Breast epithelium (tissue), 4 donors: ENCODE measurements at places on chromosomes 7 and 10.

DNA sequence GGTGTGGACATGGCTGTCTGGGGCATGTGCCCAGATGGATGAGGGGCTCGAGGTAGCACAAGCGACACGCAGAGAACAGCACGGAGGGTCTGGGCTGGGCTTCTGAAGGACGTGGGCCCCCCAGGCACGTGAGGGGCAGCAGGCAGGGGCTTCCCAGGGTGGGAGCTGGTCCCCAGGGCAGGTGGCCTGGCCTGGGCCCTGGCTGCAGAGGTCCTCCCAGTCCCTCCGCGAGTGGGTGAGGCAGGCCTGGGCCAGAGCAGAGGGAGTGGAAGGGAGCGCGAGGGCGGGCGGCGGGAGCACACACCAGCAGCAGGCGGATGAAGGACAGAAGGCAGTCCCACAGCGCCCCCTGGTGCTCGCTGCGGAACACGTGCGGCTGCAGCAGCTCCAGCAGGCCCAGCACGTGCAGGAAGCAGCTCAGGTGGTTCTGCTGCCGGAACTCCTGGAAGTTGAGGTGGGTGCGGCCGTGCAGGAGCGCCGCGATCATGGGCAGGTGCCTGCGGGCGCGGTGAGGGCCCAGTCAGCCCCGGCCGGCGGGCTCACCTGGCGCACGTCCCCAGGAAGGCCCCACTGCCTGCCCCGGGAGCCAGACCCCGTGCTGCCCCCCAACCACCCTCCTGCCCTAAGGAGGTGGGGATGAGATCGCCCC is 14.7 kb upstream of the MICALL2 start:
- DNase-seq, result peak; percentile 78

DNA sequence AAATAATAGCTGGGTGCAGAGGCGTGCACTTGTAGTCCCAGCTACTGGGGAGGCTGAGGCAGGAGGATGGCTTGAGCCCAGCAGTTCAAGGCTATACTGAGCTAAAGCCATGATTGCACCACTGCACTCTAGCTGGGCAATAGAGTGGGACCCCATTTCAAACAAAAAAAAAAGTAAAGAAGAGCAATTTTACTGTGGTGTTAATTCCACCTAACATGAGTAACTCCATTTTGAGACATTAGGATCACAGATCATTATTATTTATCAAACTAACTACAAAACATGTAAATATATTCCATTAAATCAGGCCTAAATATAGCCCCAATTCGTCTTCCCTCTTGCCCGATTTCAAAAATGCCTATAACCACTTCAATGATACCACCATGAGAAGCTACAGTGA is 104.8 kb upstream of the TRIM24 start:
- DNase-seq, result no peak

GRCh38 chr10:95434583-95434982 is 126.6 kb downstream of the SORBS1 start:
- DNase-seq, result no peak

DNA sequence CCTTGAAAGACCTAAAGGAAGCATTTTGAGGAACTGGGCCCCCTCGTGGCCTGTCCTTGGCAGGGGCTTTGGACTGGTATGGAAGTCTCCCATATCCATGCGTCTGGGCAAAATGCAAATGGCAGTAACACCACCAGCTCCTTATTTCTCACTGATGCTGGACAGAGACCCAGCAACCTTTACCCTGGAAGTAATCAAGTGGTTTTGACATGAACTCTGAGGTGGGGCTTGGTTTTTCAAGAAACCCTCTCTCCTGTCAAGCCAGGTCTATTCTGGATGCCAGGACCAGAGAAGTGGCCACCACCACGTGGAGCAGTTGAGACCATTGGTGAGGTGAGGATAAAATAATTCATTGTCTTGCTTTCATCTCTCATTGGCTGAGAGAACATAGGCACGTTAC is 84.4 kb downstream of the OTUD1 start:
- no peak for DNase-seq

- DNase-seq, result no peak
These were observed 4.6 kb upstream of the SERPINE1 start for GRCh38 chr7:101121991-101122932.

- DNase-seq, result no peak
These were observed 59.3 kb upstream of the NMT2 start for GRCh38 chr10:15227611-15228372.
